ENCODE measurements at places on chromosomes 4 and X.

DNA sequence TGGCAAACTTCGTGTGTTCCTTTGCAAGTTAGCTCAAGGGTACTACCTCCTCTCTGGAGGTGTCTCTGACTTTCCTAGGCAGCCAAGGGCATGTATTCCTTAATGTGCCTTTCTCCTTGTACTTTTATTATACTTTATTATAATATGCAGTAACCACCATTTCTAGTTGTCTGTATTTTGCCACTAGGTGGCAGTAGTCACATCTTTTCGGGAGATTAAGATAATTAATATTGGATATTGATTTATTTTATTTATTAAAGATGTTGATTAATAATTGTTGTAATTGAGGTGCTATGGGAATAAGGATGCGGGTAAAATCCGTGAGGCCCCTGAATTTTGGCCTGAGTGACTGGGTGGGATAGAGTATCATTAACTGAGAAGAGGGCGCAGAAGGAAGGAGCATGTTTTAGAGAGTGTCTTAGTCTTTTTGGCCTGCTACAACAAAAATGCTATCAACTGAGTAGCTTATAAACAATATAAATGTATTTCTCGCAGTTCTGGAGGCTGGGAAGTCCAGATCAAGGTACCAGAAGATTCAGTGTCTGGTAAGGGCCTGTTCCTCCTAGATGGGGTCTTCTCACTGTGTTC, 153.3 kb downstream of the TMEM164 start:
- H3K27me3 ChIP-seq: no peaks in the 10 kb centered on the region
- peak; percentile 59 for DNase-seq
- H3K36me3 ChIP-seq: no peaks in the 10 kb centered on the region
- H3K4me1 ChIP-seq: peaks cover 7% of the 10 kb centered on the region

- no peak overlapping the region for H3K27ac ChIP-seq
- no peaks in the 10 kb centered on the region for H3K27me3 ChIP-seq
- H3K4me3 ChIP-seq: no peak overlapping the region
- H3K36me3 ChIP-seq: no peaks in the 10 kb centered on the region
- H3K4me1 ChIP-seq: no peaks in the 10 kb centered on the region
Measured at GRCh38 chrX:111005166-111005565, 90.8 kb upstream of the PAK3 start.

- H3K36me3 ChIP-seq: no peaks in the 10 kb centered on the region
- H3K4me3 ChIP-seq: no peak overlapping the region
Measured at GRCh38 chr4:184280137-184280536, 62.5 kb upstream of the ENPP6 start.

- no peak for DNase-seq
- no peaks in the 10 kb centered on the region for H3K36me3 ChIP-seq
- no peak overlapping the region for H3K27ac ChIP-seq
- H3K4me1 ChIP-seq: no peaks in the 10 kb centered on the region
- no peak overlapping the region for H3K4me3 ChIP-seq
- H3K27me3 ChIP-seq: no peaks in the 10 kb centered on the region
Measured at GRCh38 chr4:171602638-171603355, 210.4 kb upstream of the GALNTL6 start.

GRCh38 chr4:80806472-80806871, 224.0 kb upstream of the BMP3 start:
- no peak for DNase-seq
- no peak overlapping the region for H3K4me3 ChIP-seq
- H3K36me3 ChIP-seq: no peaks in the 10 kb centered on the region
- no peak overlapping the region for H3K27ac ChIP-seq
- no peaks in the 10 kb centered on the region for H3K27me3 ChIP-seq
- H3K4me1 ChIP-seq: no peaks in the 10 kb centered on the region

- DNase-seq: peak; percentile 53
- H3K4me1 ChIP-seq: peaks cover 10% of the 10 kb centered on the region
- H3K27ac ChIP-seq: no peak overlapping the region
Measured at GRCh38 chr4:6776920-6777635, 5.4 kb upstream of the KIAA0232 start.

DNA sequence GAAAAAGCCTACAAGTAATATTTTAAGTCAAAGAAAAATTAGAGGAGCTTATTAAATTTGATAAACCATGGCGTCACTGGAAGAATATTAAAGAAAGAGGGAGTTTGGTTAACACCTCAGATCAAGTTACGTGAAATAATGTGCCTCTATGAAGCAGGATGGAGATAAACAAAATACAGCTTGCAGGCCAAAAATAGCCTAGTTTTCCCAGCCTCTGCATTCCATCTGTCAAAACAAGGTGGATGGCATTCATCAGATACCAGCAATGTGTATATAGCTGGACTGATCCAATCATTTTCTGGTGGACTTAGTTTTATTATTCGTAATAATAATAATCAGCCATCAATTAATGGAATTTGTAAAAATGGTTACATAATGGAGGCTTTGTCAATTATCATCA, 230.7 kb downstream of the NR3C2 start:
- no peak for DNase-seq
- no peaks in the 10 kb centered on the region for H3K36me3 ChIP-seq
- no peak overlapping the region for H3K27ac ChIP-seq

DNA sequence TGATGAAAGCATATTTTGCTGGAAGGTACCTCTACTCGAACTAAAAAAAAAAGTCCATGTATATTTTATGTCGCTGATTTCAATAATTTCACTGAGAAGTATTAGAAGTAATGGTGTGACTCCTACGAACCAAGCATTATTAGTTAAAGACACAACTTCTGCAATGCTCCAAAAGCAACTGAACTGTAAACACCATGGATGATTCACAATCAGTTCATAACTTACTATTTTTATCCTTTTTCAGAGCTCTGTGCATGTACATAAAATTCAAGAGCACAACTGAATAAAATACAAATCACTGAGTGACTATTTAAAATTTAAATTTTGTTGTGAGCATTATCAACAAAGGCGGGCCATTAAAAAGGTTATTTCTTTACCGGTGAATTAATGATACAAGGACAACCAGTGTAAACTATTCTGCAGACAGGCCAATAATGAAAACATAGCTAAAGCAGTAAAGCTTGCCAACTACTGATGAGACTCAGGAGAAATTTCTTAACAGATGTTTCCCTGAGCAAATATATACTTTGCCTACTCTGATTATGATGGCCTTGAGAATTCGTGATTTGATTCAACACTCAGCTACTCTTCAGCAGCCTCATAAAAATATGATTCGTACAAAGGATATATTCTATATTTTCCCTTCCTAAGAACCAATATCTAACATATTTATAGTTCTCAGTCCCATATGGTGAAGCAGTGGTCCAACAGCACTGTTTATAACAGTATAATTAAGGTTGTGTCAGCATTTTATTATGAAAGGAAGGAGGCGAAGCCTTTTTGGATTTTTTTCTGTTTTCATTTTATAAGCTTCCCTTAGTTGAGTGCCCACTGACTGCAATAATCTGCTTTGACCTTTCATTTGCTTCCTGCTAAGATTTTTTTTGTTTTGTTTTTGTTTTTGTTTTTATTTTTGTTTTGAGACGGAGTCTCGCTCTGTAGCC, 62.8 kb upstream of the NEIL3 start:
- no peak overlapping the region for H3K27ac ChIP-seq
- H3K4me1 ChIP-seq: no peaks in the 10 kb centered on the region
- no peak for DNase-seq
- H3K4me3 ChIP-seq: no peak overlapping the region
- no peaks in the 10 kb centered on the region for H3K27me3 ChIP-seq
- H3K36me3 ChIP-seq: no peaks in the 10 kb centered on the region

GRCh38 chrX:18691431-18691830, 16.0 kb upstream of the PPEF1 start:
- H3K27ac ChIP-seq: no peak overlapping the region
- DNase-seq: peak; percentile 2
- H3K27me3 ChIP-seq: no peaks in the 10 kb centered on the region
- no peaks in the 10 kb centered on the region for H3K36me3 ChIP-seq

- H3K36me3 ChIP-seq: peaks cover 64% of the 10 kb centered on the region
- no peak overlapping the region for H3K4me3 ChIP-seq
- H3K27ac ChIP-seq: peak overlapping the region; percentile 76
- DNase-seq: peak; percentile 90
- peaks cover 29% of the 10 kb centered on the region for H3K4me1 ChIP-seq
Measured at GRCh38 chrX:48703642-48704481, 7.3 kb downstream of the SUV39H1 start.

DNA sequence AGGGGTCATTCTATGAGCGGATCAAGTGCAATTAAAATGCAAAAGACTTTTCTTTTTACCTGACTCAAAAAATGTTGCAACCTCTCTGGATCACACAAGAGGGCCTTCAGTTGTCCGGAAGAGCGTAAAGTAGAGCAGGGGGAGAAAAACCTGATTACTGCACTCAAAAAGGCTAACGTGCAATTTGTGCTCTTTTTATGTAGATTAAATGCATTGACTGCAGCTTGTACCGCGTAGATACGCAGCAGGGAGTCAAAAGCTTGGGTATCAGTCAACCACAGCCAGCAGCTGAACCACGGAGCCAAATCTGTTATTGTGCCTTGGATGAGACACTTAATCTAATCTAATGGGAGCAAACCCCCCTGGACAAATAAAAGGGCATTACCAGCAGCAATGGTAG, 107.3 kb upstream of the RAI2 start:
- H3K27ac ChIP-seq: no peak overlapping the region
- DNase-seq: no peak
- no peaks in the 10 kb centered on the region for H3K27me3 ChIP-seq

GRCh38 chr4:53861856-53862610, 202.4 kb downstream of the CHIC2 start:
- no peaks in the 10 kb centered on the region for H3K36me3 ChIP-seq
- no peak overlapping the region for H3K4me3 ChIP-seq
- no peak overlapping the region for H3K27ac ChIP-seq
- H3K27me3 ChIP-seq: no peaks in the 10 kb centered on the region

DNA sequence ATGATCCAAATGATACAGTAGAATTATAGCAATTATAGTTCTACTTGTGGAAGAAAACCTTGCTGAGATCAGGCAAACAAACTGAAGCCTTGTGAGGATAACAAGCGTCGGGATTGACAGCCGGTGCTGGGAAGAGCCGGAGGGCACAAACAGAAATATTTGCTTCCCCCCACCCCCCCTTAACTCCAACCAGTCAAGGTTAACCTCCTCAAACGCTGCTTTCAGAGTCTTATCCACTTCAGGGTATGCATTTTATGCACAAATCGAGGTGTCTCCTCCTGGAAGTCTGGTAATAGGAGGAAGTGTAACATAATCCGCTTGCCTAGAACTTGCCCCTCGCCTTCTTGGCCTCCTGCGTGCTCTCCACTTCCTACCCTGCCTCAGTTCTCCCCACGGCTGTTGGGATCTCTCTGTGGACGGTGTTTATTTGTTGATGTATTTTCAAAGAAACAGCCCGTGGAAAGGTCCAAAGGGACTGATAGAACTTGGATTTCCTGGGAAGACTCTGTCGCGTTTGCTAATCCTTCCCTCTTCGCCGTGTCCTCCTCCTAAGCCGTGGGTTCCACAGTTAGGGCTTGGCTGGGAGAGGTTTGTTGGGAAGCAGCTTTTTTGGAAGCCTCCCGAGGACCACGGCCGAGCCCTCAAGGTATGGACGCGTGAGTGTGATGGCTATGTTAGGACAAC, 4.1 kb upstream of the ARX start:
- DNase-seq: no peak
- peaks cover 66% of the 10 kb centered on the region for H3K27me3 ChIP-seq
- H3K4me3 ChIP-seq: no peak overlapping the region
- H3K27ac ChIP-seq: no peak overlapping the region
- no peaks in the 10 kb centered on the region for H3K36me3 ChIP-seq

- H3K36me3 ChIP-seq: no peaks in the 10 kb centered on the region
- H3K4me1 ChIP-seq: no peaks in the 10 kb centered on the region
- H3K27ac ChIP-seq: no peak overlapping the region
- H3K4me3 ChIP-seq: no peak overlapping the region
Measured at GRCh38 chr4:125849869-125850268, 535.1 kb downstream of the FAT4 start.

DNA sequence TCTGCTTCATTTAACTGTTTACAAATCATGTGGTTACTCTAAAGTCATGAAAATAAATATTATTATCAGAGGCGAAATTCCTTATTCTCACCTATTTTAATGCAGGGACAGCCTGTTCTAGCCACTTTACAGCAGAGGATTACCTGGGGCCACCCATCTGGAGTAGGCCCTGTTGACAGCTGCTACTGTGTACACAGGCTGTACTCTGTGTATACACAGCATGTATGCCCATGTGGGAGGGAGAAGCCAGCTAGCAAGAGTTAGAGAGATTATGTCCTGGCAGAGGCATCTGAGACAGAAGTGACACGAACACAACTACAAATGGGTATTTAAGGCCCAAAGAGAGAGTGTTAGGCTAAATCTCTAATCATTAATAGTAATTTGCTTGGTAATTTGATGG, 62.1 kb downstream of the GPRIN3 start:
- DNase-seq: no peak
- no peaks in the 10 kb centered on the region for H3K27me3 ChIP-seq
- no peaks in the 10 kb centered on the region for H3K4me1 ChIP-seq
- H3K36me3 ChIP-seq: no peaks in the 10 kb centered on the region
- H3K27ac ChIP-seq: no peak overlapping the region

- H3K36me3 ChIP-seq: no peaks in the 10 kb centered on the region
- no peak overlapping the region for H3K4me3 ChIP-seq
- H3K27me3 ChIP-seq: no peaks in the 10 kb centered on the region
- H3K27ac ChIP-seq: no peak overlapping the region
- no peaks in the 10 kb centered on the region for H3K4me1 ChIP-seq
- DNase-seq: peak; percentile 5
Measured at GRCh38 chr4:176150356-176150682, 45.1 kb downstream of the SPATA4 start.

- H3K27me3 ChIP-seq: no peaks in the 10 kb centered on the region
- H3K4me3 ChIP-seq: no peak overlapping the region
- H3K27ac ChIP-seq: peak overlapping the region; percentile 19
- H3K4me1 ChIP-seq: peaks cover 18% of the 10 kb centered on the region
- H3K36me3 ChIP-seq: no peaks in the 10 kb centered on the region
Measured at GRCh38 chrX:21947671-21948070, 7.2 kb downstream of the SMS start.

DNA sequence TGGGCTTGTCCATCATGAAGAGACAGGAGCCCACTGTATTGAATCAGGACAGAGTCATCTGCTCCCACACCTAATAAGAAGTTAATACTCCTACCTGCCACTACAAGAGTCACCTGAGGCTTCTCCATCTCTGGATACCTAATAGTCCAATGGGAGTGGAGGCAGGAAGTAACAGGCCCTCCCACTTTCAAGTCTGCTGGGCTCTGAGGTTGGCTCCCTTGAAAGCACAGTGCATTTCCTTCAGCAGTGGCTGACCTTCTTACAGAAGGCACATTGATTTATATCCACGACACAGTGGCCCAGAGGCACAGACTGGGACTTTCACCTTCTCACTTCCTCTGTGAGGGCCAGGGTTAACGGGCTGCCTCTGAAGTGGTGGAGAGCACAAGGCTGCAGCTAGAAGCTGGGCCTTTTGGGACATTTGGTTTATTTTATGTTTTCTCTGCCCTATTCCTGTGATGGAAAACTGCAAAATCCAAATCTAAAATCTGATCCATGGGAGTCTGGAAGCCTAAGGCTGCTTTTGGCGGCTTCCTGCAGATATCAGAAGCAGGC, 38.1 kb downstream of the FRG2 start:
- H3K27me3 ChIP-seq: no peaks in the 10 kb centered on the region
- H3K4me1 ChIP-seq: no peaks in the 10 kb centered on the region
- no peaks in the 10 kb centered on the region for H3K36me3 ChIP-seq
- no peak for DNase-seq
- no peak overlapping the region for H3K27ac ChIP-seq

GRCh38 chrX:38045538-38046096, 39.3 kb downstream of the SYTL5 start:
- no peaks in the 10 kb centered on the region for H3K27me3 ChIP-seq
- H3K4me3 ChIP-seq: no peak overlapping the region
- peak; percentile 66 for DNase-seq
- H3K36me3 ChIP-seq: no peaks in the 10 kb centered on the region
- H3K4me1 ChIP-seq: no peaks in the 10 kb centered on the region

Measured in trophoblast cell (in vitro differentiated cells and primary cell).